Ureter (tissue), 1 donor: ENCODE measurements at places on chromosomes 5 and 9.
A peak's percentile ranks its signal among the peaks of the same experiment; 100 is the strongest.

DNA sequence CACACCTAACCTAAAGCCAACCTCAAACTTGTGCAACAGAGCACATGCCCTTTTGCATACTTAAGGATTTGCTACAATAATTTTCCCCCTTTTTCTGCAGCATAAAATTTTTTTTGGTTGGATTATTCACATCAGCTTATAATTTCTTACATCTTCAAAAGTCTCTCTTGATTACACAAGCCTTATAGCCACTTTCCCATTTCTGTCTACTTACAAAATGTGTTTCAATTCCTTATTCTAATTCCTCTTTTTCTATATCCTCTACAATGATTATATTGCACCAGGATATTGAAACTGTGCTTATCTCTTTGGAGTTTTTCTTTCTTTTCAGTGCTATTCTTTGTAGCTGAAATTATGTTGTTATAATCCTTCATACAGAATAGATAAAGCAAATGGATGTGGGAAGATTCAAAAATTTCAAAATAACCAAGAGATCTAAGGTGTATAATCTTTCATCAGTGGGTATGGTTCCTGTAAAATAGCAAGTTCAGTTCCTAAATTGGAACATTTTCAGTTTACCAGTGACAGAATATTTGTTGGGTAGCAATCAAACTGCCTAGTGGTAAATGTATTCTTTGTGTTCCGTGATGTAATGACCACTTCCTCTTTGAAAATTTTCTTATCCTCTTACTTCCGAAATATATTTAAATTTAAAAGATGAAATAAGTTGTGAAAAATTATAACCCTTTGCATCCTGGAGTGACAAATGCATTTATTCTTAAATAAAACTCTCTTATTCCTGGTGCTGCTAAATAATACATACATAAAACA is 386.8 kb upstream of the CHD1 start:
- no peak for DNase-seq

DNA sequence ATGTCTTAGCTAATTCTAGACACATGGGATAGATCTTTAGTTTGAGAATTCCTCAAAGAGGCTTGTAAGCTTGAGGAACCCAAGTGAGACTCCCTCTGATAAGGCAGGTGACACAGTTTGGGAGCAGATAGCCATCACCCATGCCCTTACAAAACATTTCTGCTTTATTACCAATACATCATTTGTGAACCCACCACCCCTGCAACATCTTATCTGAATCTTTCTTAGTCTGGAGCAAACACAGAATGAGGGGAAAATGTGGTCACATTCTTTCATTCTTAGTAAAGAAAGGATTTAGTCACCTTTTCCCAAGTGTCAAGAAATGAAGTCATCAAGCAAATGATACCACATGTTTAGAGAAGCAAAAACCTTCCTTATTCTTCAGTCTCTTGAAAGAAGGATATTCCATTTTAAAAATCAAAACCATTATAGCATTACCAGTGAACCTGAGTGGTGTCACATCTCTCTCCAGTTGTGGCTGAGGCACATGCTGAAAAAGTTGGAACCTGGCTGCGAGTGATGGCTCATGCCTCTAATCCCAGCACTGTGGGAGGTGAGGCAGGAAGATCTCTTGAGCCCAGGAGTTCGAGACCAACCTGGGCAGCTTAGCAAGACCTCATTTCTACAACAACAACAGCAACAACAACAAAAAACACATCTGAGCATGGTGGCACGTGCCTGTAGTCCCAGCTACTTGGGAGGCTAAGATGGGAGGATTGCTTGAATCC is 65.9 kb downstream of the PRKACG start:
- no peak for DNase-seq

DNA sequence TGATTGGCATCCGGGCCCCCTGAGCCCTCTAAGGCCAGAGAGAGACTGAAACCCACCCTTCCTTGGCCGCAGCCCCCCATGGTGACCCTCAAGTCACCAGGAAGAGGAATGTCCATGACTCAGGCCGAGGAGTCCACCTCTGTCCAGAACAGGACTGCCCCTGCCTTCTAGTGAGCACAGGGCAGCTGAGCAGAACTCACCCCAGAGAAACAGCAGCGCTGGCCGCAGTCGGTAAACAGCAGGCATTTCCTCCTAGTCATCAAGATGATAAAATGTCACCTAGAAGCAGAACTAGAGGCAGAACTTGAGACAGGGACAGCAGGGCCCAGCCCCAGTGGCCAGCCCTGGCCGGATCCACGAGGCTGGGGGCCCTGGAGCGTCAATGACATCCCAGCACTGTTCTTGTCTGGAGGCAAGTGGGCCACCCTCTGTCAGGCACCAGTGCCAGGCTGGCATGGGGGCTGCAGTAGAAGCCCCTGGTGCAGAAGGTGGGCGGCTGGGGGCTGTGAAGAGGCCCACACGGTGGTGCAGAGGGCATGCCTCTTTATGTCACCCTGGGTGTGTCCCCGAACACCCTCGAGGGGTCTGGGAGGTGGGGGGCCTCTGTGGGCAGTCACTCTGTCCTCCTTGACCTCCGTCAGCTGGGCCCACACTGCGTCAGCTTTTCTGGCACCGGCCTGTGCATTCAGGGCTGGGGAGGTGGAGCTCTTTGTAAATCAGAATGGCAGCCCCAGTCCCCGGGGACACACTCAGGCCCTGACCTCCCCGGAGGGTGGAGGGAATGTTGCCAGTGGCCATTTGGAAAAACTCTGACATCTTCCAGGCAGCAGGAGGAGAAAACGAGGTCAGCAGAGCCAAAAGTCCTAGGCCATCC is 83.0 kb downstream of the NTNG2 start:
- DNase-seq: peak; percentile 78

DNA sequence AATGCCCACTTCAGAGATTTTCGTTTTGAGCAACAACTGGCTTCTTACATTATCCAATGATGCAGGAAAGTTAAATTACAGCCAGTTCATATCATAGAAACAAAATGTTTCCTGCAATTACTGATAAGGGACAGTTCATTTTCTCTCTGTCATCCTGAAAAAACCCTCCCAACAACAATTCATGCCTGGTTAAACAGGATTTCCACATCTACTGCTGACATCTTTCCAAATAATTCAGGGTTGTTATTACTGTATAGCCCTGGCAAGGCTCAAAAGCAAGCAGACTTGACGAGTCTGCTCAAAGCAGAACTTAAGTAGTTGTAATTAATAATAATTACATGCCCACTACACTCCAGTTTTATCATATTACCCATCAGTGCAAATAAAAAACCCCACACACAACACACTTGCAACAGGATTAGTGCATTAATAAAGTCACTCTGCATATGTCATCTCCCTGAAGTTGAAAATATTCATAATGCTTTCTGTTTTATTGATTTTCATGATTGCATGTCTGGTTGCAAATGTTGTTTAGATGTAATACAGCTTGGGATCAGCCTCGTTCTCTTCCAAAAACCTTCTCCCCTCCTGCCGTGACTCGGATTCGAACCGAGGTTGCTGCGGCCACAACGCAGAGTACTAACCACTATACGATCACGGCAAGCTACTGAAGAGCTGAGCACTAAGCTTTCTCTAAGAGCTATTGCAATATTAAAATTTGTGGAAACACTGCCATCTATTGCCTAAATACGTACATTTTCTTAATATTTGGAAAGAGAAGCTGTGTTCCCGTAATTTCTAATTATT is 119.6 kb upstream of the NFIB start:
- DNase-seq: no peak

GRCh38 chr5:169147534-169147933 is 153.4 kb downstream of the SLIT3 start:
- DNase-seq: no peak

- no peak for DNase-seq
These were observed 106.3 kb downstream of the ROR2 start for GRCh38 chr9:91843623-91844148.

DNA sequence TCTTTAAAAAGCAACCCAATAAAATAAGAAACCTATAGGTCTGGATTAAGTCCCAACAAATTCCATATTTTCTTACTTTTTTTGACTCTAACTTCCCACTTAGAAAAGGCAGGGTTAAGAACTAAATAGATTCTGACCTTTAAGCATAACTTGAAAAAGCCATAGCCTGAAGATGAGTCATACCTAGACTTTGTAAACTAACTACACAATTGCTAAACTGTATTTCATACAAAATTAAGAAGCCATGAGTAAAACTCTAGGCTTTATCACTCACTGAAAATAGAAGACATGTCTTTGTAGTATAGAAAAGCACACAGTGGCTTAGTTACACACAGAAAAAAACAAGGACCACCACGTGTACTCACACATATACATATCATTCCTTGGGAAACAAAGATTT is 51.5 kb downstream of the MLLT3 start:
- no peak for DNase-seq

DNA sequence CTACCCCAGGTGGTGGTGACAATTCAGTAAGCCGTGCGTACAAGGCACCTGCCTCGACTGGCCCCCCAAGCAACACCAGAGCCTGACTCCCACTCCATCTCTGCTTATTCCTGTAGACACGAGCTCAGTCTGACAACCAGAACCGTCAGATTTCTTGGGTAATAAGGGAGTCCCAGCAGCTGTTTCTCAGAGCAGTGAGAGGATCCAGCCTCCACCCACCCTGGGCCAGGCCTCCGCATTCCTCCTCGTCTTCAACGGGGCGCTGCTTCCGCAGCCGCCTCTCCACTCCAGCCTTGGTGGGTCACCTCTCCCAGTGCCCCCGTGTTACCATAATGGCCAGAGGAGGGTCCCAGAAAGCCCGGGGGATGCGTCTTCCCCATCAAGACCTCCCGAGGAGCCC is 27.7 kb upstream of the GFPT2 start:
- DNase-seq: no peak

DNA sequence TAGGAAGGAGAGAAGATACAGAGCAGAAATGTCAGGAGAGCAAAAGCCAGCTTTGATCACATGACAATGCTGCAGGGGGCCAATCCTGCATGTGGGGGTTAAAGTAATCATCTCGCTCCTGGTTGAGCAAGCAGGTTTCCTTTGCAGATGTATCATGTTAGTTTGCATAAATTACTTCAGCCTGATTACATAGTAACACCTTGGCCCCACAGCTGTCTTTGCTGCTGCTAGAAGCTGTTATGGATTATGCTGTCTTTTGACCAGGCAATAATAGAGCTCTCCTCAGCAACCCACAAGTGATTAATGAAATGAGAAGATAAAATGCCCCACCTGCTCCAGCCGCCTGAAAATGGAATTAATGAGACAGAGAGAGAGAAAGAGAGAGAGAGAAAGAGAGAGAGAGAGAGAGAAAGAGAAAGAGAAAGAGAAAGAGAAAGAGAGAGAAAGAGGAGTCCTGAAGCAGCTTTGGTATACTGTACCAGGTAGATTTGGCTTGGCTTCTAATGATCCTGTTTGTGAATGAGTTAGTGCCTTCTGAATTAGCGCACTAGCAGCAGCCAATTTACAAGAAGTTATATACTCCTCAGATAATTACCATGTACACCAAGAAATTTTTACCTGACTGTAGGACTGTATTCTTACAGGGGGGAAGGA is 174.3 kb upstream of the RORB start:
- DNase-seq: no peak

DNA sequence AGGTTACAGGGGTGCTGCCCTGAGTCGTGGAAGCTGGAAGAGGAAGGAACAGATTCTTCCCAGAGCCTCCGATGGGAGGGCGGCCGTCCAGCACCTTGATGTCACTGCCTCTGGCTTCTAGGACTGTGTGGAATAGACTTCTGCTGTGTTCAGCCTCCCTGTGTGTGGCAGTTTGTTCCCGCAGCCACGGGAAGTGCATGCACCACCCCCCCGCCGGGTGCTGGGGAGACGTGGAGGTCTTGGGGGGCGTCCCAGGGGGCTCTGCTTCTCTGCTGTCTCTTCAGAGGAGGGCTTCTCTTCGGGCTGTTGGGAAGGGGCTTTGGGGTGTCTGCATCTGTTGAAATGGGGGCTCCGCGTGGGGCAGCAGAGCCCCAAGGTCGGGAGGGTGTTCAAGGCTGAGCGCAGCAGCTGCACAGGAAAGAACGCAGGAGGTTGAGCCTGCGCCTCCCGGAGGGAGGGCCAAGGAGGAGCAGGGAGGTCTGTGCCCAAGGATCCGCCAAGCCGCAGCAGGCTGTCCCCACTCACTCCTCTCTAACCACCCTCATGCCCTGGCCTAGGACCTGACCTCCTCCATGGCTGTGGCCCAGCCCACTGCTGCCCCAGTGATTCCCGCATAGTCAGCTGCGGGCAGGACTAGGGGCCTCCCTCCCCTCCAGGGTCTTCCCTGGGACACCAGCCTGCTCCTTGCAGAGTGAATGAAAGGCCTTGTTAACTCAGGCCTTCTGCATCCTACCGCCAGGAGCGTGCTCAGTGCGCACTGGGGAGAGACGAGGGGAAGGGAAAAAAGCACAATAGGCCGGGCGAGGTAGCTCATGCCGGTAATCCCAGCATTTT is 45.0 kb downstream of the ROPN1L start:
- DNase-seq: no peak

- no peak for DNase-seq
These were observed 12.3 kb downstream of the GPRIN1 start for GRCh38 chr5:176597417-176598389.

DNA sequence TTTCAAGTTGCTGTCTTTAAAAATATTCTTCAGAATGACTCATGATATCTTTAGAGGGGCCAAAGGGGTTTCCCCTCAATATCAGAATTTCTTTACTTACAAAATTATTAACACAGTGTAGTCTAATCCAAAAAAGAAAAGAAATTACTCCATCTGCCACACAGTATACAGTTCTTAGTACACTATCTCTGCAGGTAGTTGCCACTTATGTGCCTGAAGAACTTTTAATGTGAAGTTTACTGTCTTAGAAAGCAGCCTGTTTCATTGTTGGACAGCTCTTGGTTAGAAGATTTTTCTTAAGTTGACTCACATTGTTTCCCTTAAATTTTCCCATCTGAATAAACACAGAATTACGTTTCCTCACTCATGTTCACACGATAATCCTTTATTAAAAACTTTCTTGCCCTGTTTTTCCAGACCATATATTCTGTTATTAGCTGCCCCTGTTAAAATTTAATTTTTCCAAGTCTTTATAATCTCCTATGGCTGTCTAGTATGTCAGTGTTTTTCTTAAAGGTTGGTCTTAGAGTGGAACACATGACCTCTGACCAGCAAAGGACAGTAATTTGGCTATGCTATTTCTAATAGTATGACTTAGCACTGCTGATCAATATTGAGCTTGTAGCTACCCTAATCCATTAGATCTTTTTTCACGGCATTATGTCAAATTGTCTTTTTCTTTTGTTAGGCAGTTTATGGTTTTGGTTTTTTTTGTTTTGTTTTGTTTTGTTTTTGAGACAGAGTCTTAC is 21.8 kb upstream of the FKTN start:
- DNase-seq: no peak

- no peak for DNase-seq
These were observed 49.8 kb downstream of the PRRC1 start for GRCh38 chr5:127567026-127567768.

GRCh38 chr9:71490810-71491209 is 277.5 kb downstream of the CEMIP2 start:
- DNase-seq: no peak

GRCh38 chr5:109016300-109016699 is 268.6 kb downstream of the FER start:
- no peak for DNase-seq

GRCh38 chr9:78939311-78940065 is 632.3 kb upstream of the TLE4 start:
- DNase-seq: no peak

GRCh38 chr5:77168161-77168878 is 42.2 kb upstream of the PDE8B start:
- DNase-seq: peak; percentile 72
